ENCODE measurements at places on chromosomes 7 and 10.
A peak's percentile ranks its signal among the peaks of the same experiment; 100 is the strongest.

DNA sequence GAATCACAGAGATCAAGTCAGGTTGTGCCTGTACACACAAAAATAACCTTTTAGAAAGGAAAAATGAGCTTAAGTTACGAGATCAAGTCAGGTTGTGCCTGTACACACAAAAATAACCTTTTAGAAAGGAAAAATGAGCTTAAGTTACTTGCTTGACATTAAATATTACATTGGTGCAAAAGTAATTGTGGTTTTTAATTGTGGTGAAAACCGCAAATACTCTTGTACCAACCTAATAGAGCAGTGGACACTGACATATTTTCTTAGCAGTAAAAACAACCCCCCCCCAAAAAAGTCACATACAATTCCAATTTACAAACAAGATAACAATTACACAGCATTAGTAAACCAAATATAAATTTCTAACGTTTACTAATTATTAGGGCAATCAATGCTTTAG is 595.6 kb downstream of the GRM8 start:
- DNase-seq = no peak

GRCh38 chr7:94440451-94441039 is 45.9 kb downstream of the COL1A2 start:
- no peak for DNase-seq

GRCh38 chr7:5699467-5700384 is 81.7 kb downstream of the RNF216 start:
- DNase-seq = no peak

DNA sequence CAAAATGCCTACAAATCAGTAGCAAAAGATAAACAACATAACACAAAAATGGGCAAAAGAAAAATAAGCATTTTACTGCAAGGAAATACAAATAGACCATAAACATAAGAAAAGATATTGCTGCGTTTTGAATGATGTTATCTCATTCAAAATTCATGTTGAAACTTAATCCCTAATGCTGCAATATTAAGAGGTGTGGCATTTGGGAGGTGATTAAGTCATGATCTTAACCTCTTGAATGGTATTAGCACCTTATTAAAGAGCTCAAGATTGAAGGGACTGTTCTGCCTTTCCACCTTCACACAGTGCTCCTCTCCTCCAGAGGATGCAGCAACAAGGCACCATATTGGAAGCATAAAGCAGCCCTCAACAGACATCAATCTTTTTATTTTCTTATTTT is 12.4 kb upstream of the TNKS2 start:
- DNase-seq = no peak

DNA sequence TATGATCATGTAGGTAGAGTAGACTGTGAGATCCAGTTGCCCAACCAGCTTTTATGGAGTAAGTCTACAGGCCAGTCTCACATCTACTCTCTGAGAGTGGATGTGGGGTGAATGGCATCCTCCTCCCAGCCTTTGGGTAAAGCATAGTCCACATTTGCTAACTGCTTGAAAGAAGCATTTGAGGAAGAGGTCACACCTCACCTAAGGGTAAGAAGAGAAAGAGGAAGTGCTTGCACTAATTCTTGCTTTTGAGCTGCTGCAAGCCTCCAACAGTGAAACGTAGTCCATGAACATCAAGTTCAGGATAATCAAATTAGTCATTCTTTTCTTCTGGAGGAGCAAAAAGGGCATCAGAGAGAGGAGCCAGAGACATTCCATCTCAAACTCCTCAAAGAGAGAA is 93.9 kb upstream of the AGR3 start:
- DNase-seq = no peak

DNA sequence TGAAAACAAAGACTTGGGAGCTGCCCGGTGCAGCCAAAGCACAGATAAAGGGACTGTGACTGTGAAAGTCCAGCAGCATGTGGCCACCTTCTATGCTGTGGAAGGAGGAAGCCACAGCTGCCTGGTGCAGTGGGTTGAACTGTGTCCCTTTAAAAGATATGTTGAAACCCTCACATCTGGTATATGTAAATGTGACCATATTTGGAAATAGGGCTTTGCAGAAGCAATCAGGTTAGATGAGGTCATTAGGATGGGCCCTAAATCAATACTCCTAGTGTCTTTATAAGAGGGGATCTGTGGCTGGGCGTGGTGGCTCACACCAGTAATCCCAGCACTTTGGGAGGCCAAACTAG is 136.9 kb downstream of the GLI3 start:
- DNase-seq = no peak

DNA sequence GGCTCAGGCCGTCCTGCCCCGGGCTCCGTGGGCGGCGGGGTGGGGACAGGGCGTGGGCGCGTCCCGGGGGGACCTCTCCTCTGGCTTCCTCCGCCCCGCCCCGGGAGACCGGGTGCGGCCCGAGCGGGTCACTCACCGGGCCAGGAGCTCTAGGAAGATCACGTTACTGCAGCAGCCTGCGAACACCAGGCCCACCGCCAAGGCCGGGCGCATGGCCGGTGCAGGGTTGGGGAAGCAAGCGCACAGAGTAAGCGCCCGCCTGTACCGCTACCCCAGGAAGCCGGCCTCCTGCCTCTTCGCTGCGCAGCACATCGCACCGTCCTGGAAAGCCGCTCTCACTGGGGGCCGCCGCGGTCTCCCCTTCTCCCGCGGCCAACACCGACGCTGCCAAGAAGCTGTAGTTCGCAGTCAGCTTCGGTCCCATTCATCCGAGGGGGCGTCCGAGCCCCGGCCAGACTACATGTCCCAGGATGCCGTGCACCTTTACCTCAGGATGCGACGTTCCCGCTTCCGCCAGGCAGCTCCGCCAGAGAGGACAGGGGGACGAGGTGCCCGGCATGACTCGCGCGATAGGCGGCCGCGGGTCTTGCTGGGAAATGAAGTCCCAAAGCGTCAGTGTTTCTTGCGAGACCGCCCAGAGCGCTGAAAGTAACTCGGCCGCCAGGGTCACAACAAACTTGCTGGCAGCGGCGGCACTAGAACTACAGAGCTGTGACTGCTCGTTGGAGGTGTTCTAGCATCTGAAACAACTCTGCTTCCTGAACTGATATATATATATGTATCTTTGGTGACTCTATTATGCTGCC is at the start of gene SLC35B4:
Gene SLC35B4 (minus strand): TSS at position 392 of the 806 bp plus-strand sequence. CDS start 179 bp downstream, at position 213.
- peak; percentile 95 for DNase-seq

DNA sequence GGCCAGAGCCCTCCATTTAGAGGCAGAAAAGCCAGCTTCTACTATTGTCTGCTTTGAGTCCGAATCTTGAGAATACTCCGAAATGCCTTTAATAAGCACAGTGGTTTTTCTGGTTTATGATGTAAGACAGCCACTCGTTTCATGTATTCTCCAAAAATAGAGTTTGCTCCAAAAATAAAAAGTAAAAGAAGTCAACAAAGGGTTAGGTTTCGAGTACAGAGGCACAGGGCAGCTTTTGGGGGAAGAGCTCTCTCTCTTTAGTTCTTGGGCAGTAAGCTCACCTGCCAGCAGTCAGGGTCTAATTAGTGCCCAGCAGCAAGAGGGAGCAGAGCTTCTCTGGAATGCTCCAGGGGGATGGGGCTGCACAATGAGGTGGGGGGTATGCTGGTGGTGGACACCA is 20.2 kb downstream of the CREB3L2 start:
- no peak for DNase-seq
